ENCODE measurements at places on chromosomes 2 and 18. TPM values are rescaled to one million over a fixed set of nuclear protein-coding genes. Genes with fewer than 3 reads are reported as not detected.

FBXO48 gene
- 0.55 TPM for total RNA-seq

DNA sequence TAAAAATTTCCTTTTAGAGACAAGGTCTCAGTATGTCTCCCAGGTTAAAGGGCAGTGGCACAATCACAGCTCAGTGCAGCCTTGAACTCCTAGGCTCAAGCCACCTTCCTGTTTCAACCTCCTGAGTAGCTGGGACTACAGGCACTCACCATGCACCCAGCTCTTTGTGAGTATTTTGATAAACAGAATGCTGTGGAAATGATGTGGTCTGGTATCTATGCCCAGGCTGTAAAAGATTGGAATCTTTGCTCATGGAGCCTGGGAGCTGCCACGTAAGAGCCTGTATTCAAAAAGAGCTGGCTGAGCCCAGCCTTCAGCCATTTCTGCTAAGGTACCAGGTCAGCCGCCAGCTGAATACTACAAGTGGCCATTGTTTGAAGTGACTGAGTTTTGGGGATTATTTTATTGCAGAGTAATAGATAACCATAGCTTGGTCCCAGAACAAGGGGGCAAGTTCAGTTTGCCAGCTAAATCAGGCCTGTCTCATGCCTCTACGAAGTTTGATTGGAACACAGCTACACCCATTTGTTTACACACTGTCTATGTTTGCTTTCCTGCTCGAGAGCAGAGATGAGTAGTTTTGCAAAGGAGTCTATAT is 21.3 kb upstream of the ARL5A start:
- no peak overlapping the region for H3K4me3 ChIP-seq
- DNase-seq, result no peak
- no peak overlapping the region for H3K27ac ChIP-seq
- H3K27me3 ChIP-seq, result no peaks in the 10 kb centered on the region

DNA sequence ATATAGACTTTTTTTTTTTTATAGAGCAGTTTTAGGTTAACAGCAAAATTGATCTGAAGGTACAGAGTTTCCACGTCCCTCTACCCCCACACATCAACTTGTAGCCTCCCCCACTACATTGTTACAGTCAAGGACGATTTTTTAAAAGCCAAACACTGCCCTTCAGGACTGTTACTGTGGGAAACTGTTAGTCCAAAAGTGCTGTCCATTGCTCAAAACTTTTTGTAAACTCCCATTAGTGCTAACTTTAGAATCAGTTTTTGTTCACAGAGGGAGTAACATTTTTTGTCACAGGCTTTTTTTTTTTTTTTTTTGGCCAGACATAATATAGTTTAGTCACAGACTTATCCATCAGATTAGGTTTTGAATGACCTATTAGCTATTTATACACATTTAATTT is 24.1 kb downstream of the ELP2 start:
- H3K27me3 ChIP-seq, result no peaks in the 10 kb centered on the region
- H3K4me3 ChIP-seq, result no peak overlapping the region
- peaks cover 99% of the 10 kb centered on the region for H3K36me3 ChIP-seq
- H3K4me1 ChIP-seq, result no peaks in the 10 kb centered on the region

DNA sequence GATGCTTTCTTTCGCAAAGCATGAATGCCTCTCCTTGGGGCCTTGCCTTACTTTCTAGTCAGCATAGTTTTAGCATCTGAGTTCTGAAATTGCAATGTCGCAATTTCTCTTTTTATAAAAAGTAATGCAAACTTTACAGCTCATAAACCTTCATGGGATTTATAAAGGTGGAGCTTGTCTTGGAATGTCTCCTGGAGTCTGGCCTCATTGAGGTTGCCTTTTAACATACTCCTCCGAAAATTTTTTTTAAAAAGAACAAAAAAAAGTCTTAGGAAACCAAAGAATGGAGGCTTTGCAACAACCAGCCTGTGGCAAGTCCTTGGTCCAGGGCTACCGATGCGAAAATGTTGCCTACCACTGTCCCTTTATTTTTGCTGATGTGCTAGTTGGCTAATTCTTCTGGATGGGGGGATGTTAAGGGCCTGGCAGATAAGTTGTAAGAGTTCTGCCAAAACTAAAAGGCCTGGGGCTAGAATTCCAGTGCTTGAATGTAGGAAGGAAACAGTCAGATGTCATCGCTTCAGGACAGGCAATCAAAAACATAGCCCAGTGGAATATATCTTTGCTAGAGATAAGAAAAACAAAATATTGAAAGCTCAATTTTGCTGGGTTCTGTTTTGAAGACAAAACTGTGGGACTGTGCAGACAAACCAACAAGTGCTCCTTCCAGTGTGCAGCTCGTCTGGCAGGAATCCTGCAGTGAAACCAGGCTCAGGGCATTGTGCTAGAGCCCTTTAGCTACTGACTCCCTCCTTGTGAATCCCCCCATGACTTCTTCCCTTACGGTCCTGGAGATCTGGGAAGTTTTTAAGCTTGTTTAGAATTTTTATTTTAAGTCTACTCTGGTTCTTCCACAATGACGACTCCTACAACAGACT is 213.0 kb downstream of the PIEZO2 start:
- H3K4me3 ChIP-seq, result no peak overlapping the region
- H3K36me3 ChIP-seq, result no peaks in the 10 kb centered on the region
- H3K27me3 ChIP-seq, result no peaks in the 10 kb centered on the region
- DNase-seq, result no peak
- no peak overlapping the region for H3K27ac ChIP-seq

GRCh38 chr18:36499938-36500337 is 202.4 kb downstream of the FHOD3 start:
- DNase-seq, result no peak
- H3K36me3 ChIP-seq, result no peaks in the 10 kb centered on the region
- H3K4me1 ChIP-seq, result no peaks in the 10 kb centered on the region
- no peak overlapping the region for H3K27ac ChIP-seq
- no peak overlapping the region for H3K4me3 ChIP-seq
- no peaks in the 10 kb centered on the region for H3K27me3 ChIP-seq

DNA sequence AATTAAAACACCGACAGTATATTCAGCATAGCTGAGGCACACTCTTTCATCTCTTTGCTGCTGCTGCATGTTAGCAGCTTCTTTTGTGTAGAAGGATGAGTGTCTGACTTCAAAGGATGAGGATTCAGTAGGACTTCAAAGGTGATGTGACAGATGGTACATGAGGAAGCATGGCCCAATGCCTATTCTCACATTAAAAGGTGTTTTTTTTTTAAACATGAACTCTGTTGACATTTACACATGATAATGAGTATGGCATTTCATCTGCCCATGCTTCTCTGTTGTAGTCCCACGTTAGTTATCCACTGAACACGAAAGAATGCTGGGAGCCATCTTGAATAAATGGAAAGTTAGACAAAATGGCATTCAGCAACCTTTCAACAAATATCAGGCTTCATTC is 1950.8 kb upstream of the PIK3C3 start:
- H3K4me3 ChIP-seq, result no peak overlapping the region
- H3K27ac ChIP-seq, result no peak overlapping the region
- no peaks in the 10 kb centered on the region for H3K36me3 ChIP-seq
- H3K27me3 ChIP-seq, result no peaks in the 10 kb centered on the region
- DNase-seq, result no peak
- no peaks in the 10 kb centered on the region for H3K4me1 ChIP-seq

- no peak for DNase-seq
- no peaks in the 10 kb centered on the region for H3K4me1 ChIP-seq
- no peaks in the 10 kb centered on the region for H3K27me3 ChIP-seq
- no peak overlapping the region for H3K4me3 ChIP-seq
- peaks cover 45% of the 10 kb centered on the region for H3K36me3 ChIP-seq
- no peak overlapping the region for H3K27ac ChIP-seq
Measured at GRCh38 chr2:210442878-210443277, 33.7 kb downstream of the LANCL1 start.

DNA sequence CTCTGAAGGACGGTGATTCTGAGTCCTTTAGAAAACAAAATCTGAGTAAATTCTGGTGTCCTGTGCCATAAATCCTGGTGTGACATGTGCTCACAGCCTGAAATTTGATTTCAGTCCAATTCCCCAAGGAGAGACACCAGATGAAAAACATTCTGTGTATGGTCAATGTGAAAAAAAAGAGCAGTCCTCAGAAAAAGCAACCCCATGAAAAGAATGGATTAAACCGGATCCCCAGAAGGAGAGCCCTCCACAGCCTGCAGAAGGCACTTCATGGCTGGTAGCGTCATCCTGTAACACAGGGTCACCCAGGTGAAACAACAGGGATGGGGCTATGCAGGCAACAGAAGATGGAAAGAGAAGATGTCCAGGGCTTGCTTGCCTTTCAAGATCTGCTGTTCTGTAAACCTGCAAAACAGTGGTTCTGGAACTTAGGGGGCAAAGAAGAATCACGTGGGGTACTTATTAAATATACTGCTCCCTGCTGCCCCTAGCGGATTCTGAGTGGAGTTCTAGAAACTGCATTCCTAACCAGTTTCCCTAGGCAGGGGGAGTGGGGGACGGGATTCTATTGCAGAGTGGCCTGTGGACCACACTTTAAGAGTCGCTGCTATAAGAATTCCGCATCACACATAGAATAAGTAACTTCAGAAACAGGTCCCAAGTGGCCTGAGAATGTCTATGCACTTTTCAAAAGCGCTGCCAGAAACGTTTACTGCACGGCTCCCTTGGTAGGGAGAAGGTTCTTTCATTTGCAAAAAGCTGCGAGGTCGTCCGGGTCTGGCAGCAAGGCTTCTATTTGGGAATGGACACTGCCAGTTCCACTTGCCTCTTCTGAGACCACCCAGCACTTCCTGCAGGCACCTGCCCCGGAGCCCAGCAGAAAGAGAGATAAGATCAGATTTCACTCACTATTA is 118.9 kb upstream of the ARL5A start:
- DNase-seq, result peak; percentile 65
- H3K27ac ChIP-seq, result no peak overlapping the region
- H3K4me1 ChIP-seq, result no peaks in the 10 kb centered on the region
- no peaks in the 10 kb centered on the region for H3K27me3 ChIP-seq
- no peaks in the 10 kb centered on the region for H3K36me3 ChIP-seq

- no peak overlapping the region for H3K27ac ChIP-seq
- DNase-seq, result peak; percentile 46
- H3K4me1 ChIP-seq, result no peaks in the 10 kb centered on the region
- H3K36me3 ChIP-seq, result no peaks in the 10 kb centered on the region
Measured at GRCh38 chr2:239814861-239815601, 210.1 kb downstream of the NDUFA10 start.

GRCh38 chr2:162113088-162113775 is 38.8 kb downstream of the GCG start:
- DNase-seq, result no peak
- no peak overlapping the region for H3K27ac ChIP-seq
- no peak overlapping the region for H3K4me3 ChIP-seq
- no peaks in the 10 kb centered on the region for H3K36me3 ChIP-seq
- H3K27me3 ChIP-seq, result no peaks in the 10 kb centered on the region
- peaks cover 19% of the 10 kb centered on the region for H3K4me1 ChIP-seq

DNA sequence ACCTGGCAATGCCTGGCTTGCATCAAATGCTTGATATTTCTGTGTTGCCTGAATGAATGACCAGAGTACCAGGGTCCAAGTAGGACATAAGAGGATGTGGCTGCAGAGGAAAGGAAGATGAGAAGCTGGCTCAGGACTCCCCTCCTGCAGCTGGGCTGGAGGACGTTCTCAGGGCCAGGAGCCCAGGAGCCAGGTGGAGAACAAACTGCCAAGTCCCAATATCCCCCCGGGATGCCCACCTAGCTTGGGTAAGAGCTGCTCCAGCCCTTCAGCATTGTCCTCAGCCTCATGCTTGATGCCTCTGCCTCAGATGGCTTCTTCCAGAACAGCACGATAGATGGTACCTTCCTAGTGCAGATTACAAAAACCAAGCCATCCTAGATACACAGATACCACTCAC is 8.6 kb upstream of the ATP6V1B1 start:
- no peaks in the 10 kb centered on the region for H3K36me3 ChIP-seq
- H3K4me3 ChIP-seq, result no peak overlapping the region
- DNase-seq, result no peak
- H3K27me3 ChIP-seq, result no peaks in the 10 kb centered on the region
- no peaks in the 10 kb centered on the region for H3K4me1 ChIP-seq
- H3K27ac ChIP-seq, result no peak overlapping the region

FAM161A gene
- 1.7 TPM for total RNA-seq
